Fibroblast of gingiva (primary cell): ENCODE measurements at places on chromosomes 5 and 9.

GRCh38 chr9:33719581-33720374 is 75.6 kb upstream of the PRSS3 start:
- no peak for DNase-seq

DNA sequence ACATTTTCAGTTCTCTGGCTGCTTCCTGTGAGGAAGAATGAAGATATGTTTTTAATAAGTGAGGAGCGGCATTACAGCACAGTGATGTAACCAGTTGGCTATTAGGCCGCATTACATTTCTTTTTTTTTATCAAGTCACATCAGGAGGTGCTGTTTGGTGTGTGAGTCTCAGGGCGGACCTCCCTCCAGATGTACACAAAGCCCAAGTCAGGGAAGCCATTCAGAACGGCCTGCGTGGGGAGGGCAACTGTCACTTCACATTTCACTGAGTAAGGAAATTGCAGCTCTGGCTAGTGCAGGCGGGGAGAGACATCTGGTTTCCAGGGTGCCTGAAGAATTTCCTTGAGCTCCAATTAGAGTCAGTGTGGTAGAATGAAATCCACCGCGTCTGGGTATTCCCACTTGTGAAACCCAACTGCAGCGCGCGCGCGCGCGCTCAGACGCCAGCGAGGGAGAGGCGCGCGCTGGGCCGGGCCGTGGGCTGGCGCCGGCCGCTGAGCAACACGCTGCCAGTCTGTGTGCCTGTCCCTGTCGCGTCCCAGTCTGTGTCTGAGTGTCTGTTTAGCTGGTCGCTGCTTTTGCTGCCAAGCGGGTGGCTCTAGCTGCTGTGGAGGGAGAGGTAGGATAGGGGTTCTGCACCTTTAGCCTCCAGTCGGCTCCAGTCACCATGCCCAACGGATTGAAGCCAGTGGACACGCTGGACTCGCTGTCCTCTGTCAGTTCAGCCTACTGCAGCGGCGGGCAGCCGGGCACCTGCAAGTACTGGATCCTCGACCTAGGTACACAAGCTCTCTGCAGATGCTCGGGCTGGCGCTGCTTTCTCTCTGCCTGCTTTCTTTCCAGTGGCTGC is 140.8 kb upstream of the OTULINL start:
- peak; percentile 97 for DNase-seq

DNA sequence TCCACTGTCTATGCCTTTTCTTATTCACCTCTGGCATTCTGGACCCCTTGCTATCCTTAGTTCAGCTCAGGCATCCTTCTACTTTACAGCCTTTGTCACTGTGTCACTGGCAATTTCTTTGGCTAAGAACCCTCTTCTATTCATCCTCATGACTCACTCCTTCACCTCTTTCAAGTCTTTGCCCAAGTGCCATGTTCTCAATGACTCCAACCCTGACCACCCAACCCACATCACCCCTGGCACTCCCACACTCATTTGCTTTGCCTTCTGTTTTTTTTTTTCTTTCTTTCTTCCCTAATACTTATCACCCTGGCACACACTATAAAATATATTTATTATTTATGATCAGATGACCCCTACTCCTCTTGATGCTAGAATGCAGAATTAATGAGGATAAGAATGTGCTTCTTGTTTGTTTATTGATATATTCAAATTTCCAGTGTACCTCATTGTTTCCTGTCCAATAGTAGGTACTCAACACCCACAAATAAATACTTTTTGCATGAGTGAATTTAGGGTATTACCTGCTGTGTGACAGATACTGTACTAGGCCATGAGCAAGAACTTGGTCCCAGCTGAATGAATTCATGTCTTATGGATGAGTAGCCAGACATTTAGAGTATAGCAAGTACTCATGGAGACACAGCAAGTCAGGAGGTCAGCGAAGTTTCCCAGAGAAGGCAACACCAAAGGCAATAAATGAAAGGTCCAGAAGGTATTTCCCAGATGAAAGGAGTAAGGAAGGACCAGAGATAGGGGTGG is 236.1 kb downstream of the PAPPA start:
- DNase-seq, result no peak

- no peak for DNase-seq
Measured at GRCh38 chr5:168126606-168127005, 164.8 kb upstream of the WWC1 start.

GRCh38 chr5:56145511-56145910 is 87.6 kb downstream of the ANKRD55 start:
- peak; percentile 75 for DNase-seq
